ENCODE measurements at places on chromosomes 1 and 21.

DNA sequence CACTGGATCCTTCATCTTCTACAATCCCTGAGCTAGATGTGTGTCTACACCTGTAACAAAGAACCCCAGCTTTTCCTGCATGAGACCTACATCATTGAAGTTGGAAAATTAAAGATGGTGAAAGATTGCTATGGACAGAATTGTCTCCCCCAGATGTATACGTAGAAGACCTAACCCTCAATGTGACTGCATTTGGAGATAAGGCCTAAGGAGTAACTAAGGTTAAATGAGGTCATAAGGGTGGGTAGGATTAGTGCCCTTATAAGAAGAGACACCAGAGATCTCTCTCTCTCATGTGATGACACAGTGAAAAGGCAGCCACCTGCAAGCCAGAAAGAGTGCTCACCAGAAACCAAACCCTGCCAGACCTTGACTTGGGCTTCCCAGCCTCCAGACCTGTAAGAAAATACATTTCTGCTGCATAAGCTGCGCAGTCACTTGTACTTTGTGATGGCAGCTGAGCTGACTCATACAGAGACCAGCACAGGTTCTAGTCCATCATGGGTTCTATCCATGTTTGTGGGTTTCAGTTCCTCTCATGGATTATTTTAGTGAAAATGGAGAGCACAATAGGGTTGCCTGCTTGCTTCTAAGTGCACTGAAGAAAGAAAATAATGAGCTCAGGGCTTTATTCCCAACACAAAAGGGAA lies 180.8 kb downstream of the TPR start:
- no peak for DNase-seq

GRCh38 chr1:95168761-95169351 lies 51.7 kb downstream of the TLCD4 start:
- DNase-seq, result no peak

GRCh38 chr21:17050646-17051045 lies 462.2 kb upstream of the CXADR start:
- DNase-seq, result no peak

- DNase-seq, result no peak
Observed at GRCh38 chr1:180542113-180542837, 16.5 kb upstream of the OVAAL start.

GRCh38 chr1:241972703-241973369 lies 15.3 kb downstream of the BECN2 start:
- no peak for DNase-seq

GRCh38 chr1:8090241-8090702 lies 64.2 kb upstream of the ERRFI1 start:
- DNase-seq, result no peak

GRCh38 chr1:27489501-27489972 lies 430 bp downstream of the WASF2 start:
- peak; percentile 16 for DNase-seq

- no peak for DNase-seq
Observed at GRCh38 chr1:91402023-91402422, 2.6 kb downstream of the HFM1 start.

- DNase-seq, result no peak
Observed at GRCh38 chr1:7871136-7871535, 18.3 kb upstream of the UTS2 start.

DNA sequence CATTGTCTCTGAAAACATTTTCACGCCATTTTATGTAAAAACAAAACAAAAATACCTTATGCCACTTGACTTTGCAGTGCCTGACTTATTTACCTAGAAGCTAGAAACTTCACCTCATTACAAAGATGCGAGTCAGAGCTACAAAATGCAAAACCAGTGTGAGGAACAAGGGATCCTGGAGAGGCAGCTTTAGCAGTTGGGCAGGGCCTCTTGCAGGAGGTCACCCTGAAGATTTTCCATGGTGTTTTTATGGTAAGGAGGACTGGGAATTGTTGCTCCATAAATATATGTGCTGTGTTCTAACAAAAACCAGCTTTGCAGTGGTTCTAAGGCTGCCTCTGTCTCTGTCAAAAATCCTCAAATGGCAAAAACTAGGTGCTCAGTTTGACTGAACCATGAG lies 36.4 kb upstream of the TARBP1 start:
- no peak for DNase-seq

- no peak for DNase-seq
Observed at GRCh38 chr1:12496154-12496961, 121.7 kb downstream of the DHRS3 start.

DNA sequence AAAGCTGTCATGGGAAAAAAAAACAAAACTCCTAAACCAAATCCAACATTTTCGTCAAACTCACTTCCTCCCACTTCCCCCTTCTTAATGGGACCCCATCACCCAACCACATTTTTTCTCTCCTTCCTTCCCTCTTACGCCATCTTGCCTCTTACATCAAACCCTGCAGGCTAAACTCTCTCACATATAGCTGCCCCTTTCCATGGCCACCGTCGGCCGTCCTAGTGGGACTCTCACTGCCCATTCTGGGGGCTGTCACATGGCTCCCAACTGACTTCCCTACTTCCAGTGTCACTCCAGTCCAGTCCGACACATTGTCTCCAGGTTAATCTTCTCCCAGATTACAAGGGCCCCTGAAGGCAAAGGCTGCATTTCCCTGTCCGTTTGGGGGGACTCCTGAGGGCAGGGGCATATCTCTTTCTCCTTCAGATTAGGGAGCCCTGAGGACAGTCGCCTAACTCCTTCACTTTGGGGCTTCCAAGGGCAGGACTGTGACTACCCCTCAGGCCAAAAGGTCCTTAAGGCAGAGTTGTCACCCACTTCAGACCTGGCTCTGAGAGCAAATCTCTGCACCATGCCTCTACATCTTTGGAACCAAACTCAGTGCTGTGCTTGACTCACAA lies 658 bp downstream of the UBXN11 start:
- DNase-seq, result no peak

GRCh38 chr1:231927431-231927830 lies 300.8 kb downstream of the DISC1 start:
- DNase-seq, result no peak

GRCh38 chr1:92934395-92935378 lies 26.6 kb downstream of the DIPK1A start:
- no peak for DNase-seq

DNA sequence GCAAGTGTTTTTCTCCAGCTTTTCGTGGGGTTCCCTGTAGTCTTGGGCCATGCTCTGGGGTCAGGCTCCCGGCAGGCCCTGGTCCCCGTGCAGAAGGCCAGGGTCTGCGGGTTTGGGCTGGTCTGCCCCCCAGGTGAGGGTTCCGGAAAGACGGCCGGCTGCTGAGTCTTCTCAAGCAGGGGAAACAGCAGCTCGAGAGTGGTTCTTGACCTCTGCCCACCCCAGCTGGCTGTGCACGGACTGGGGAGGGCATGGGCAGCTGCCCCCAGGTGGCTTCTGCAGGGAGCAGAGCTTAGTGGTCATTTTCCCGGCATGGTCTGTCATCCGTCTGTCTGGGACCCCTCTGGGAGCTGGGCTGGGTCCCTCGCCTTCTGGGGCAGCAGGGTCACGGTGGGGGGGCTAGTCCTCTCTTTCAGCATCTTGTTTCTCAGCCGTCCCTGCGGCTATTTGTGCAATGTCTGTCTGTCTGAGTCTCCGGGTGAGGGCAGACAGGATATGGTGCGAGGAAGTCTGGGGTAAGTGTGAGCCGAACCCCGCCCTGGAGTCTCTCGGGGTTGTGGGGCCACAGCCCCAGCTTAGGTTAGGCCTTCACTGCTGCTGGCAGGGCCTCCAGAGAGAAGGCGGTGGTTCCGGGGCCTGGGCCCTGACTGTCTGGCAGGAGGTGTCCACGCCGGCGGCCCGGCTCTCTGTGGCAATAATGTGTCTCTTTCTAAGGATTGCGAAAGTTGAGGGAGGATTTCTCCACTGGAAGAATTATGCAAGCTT lies 6.1 kb downstream of the SKI start:
- DNase-seq, result peak; percentile 41

DNA sequence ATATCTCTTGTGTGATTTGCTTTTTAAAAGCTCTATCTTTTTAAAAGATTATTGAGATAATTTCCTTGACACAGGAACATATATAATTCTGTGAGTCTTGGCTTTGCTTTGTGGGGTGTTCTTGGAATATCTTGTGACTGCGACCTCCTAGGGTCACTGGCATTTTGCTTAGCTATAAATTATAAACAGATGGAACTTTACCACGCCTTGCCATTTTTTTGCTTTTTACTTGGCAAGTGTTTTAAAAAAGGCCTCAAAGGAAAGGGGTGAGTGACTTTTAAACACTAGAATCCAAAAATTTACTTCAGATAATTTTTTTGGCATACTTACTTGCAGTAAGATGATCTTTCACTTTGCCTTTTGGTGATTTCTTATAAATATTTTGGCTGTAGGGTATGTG lies 43.6 kb downstream of the ALG6 start:
- no peak for DNase-seq

- no peak for DNase-seq
Observed at GRCh38 chr1:77018311-77018710, 151.0 kb downstream of the ST6GALNAC5 start.

- no peak for DNase-seq
Observed at GRCh38 chr21:38428211-38428610, 70.1 kb downstream of the ERG start.
